NCI-H1694 (cell line): ENCODE measurements at places on chromosomes 16 and 17.

DNA sequence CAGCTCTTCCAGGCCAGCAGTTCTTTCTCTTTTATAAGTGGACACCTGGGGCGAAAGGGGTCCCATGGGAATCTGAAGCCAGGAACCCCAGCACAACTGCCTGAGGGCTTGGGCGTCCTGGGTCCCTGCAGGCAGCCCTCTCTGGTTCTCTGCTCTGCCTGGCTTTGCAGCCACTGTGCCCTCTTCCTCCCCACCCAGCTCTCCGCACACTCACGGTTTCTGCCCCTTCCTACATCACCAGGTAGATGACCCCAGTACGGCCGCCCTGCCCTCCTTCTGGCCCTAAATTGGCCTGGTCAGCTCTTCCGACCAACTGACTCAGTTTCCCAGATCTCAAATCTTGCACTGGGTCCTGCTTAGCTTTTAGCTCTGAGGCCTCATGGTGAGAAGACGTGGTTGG is 225.3 kb downstream of the KATNIP start:
- no peak for DNase-seq

GRCh38 chr17:58802188-58802587 is 46.5 kb downstream of the PPM1E start:
- no peak for DNase-seq

- DNase-seq: no peak
Observed at GRCh38 chr17:66494023-66494803, 191.8 kb downstream of the PRKCA start.

DNA sequence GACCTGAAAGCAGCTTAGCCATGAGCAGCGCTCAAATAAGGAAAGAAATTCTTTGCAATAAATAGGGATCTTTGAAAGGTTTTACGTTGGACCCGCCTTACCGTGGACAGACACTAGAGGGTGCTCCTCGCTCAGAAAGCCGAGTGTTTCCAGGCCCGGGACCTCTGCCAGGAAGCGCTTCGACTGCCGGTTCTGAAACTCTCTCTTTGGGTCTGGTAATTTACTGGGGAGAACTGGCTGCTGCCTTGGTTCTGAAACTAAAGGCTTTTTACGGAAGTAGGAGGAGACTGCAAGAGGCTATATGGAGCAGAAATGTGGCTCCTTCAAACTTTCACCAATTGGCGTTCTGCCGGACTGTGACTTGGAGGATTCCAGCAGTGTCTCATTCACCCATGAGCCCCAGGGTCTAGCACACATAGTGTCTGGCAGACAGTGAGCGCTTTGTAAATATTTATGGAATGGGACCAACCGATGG is 45.6 kb upstream of the HOXB9 start:
- DNase-seq: peak; percentile 51

GRCh38 chr16:88448461-88449266 is 4.4 kb upstream of the ZFPM1 start:
- no peak for DNase-seq

DNA sequence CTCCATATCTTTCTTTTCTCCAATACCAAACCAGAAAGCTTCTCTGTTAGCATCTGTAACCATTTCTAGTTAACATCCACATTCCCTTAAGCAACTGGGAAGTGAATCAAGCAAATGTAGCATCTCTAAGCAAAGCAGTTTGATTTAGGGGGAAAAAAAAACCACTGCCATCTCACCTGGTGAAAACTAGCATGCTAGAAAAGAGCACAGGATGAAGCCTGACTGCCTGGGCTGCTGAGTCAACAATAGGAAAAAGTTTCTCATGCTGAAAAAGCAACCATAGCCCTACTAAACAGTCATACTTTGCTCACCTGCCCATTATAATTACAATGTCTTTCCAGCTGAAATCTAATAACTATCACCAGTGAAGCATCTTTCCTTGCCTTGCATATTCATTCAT is 139.3 kb downstream of the ANKFN1 start:
- DNase-seq: no peak
